ENCODE measurements at places on chromosomes 2 and 18. TPM values are rescaled to one million over a fixed set of nuclear protein-coding genes. Genes with fewer than 3 reads are reported as not detected.

DNA sequence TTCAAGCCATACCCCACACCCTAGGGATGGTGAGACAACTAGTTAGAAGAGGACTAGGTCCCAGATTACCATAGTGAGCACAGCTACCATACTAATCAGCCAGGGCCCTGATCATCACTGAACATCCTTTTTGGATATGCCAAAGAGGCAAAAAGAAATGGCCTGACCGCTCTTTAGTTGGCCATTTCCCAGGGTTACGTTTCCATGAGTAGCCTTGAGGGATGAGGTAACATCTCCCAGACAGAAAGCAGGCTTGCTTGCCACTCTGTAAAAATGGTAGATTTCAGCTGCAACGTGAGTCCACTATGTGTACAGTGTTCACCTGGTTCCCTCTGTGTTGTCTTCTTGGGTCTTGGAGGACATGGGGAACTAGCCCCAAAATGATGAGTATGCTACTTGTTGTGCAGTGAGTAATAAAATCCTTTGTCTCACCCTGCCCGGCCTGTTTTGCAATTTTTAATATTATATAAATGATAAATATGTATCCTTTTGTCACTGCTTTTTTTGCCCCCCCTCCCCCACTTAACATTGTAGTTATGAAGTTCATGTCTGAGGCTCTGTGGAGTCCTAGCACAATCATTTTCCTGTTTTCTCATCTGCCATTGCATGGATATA is 8.9 kb upstream of the GALM start:
- no peak for DNase-seq

DNA sequence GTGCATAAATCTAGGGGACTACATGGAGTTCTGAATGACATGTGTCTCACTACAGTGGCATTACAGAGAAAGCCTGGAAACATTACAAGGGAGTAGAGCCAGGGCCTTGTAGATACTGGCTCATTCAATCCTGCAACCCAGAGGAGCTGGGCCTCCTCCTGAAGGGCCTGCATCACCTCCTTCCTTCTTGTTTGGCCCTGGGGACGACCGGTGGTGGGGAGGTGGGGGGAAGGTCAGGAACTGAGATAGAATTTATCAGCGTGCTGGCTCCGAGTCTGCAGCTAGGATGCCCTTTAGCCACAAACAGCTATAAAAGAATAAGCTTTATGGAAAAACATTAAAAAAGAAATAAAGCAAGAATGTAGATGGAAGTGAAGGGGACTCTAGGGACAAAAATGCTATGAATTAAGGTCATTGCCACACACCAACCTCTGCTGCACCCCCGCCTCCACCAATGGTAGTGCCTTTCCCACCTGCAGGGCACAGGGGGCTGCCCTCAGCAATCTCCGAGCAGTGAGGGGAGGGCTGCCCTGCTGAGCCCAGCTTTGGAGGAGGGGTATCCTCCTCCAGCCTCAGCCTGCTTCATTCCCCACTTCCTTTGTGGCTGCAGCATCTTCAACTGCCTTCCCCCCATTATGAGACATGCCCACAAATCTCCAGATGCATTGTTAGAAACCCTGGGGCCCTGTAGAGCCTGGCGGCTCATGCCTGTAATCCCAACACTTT is 149.0 kb downstream of the MSH2 start:
- DNase-seq: no peak

DNA sequence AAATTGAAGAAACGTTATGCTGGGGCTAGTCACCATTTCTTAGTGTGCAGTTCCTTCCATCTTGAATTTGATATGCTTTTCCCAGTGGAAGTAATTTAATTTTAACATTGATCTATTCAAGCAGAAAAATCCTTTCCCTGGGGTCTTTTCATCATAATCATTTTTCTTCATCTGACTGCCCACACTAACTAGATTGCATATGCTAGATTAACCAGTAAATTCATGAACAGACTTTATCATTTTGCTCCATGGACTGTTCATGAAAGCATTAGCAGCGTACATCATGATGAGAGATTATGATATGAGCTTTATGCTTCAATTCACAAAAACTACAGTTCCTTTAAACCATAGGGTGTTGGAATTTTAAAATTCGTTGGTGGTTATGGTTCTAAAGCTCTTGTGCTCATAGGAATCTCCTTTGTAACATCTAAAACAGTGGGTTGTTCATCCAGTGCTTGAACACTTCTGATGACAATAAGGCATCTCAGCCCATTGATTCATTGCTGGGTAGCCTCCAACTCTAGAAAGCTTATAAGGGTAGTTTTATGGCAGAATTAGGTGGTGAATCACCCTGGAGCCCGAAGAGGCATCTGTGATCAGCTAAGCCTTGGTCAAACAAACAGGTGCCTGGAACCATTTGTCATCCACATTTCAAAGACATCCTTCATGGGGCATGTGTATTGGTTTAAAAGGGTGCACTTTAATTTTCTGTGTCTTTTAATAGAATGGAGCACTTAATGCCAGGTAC is 77.2 kb upstream of the NDUFV2 start:
- DNase-seq: no peak

DNA sequence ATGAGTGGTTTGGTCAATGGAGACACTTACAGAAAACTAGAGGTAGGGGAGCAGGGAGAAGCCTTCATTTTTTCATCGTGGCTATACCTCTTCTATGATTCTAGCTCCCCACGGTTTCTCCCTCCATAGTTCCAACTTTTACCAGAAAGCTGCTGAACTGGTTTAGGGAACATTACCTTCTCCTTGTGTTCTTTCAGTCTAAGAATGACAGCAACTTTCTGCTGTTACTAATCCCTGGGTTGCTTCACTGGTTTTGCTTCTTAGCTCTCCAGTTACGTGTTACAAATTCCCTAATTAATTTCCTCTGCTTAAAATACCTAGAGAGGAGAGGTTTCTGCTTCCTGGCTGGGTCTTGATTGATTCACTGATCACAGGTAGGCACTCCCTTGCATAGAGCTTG is 499.9 kb downstream of the SLC4A3 start:
- DNase-seq: no peak

- no peak for DNase-seq
Measured at GRCh38 chr2:66536997-66537396, 102.1 kb downstream of the MEIS1 start.

Gene SPATA3
- total RNA-seq: not detected

Gene C2orf72
- total RNA-seq: 0.41 TPM
